ENCODE measurements at places on chromosomes 4 and X. TPM values are rescaled to one million over a fixed set of nuclear protein-coding genes. Genes with fewer than 3 reads are reported as not detected.

Gene TMPRSS11D
- total RNA-seq: not detected

Gene ZCCHC18
- 3.9 TPM for total RNA-seq

Gene HSFX2
- 1.3 TPM for total RNA-seq

Gene ARMCX1
- total RNA-seq: 30.1 TPM

Gene CCNA2
- 2.5 TPM for total RNA-seq

Gene TCEAL4
- 334 TPM for total RNA-seq

Gene EDA2R
- 7.0 TPM for total RNA-seq

Gene PABPC4L
- 2.2 TPM for total RNA-seq

Gene VSIG4
- 311 TPM for total RNA-seq

Gene PLAC1
- total RNA-seq: not detected

Gene KLHL34
- not detected for total RNA-seq

Gene HMX1
- total RNA-seq: not detected

Gene HSFX3
- total RNA-seq: not detected

Gene CLCN4
- 3.5 TPM for total RNA-seq

Gene KLHL13
- 9.7 TPM for total RNA-seq

Gene CNKSR2
- total RNA-seq: 5.3 TPM

Gene ERVMER34-1
- total RNA-seq: not detected

Gene MCUB
- 44.3 TPM for total RNA-seq

Gene MAGEA2B
- not detected for total RNA-seq

Gene PHEX
- 0.68 TPM for total RNA-seq

Gene GUCY1A1
- total RNA-seq: 110 TPM

Gene ABLIM2
- total RNA-seq: 25.6 TPM

Gene OPN1MW
- not detected for total RNA-seq

Gene VCX3A
- total RNA-seq: not detected

Data from thoracic aorta (tissue), 2 donors.